ENCODE measurements at places on chromosomes 16 and 17. TPM values are rescaled to one million over a fixed set of nuclear protein-coding genes. Genes with fewer than 3 reads are reported as not detected.

The EPOP gene
- 2.0 TPM for total RNA-seq

The ACBD4 gene
- 3.7 TPM for total RNA-seq

The TVP23A gene
- total RNA-seq, result 8.4 TPM

The ENPP7 gene
- not detected for total RNA-seq

The SLC5A2 gene
- not detected for total RNA-seq

All from glutamatergic neuron (in vitro differentiated cells).